ENCODE measurements at places on chromosomes 12 and 14. TPM values are rescaled to one million over a fixed set of nuclear protein-coding genes. Genes with fewer than 3 reads are reported as not detected.

DNA sequence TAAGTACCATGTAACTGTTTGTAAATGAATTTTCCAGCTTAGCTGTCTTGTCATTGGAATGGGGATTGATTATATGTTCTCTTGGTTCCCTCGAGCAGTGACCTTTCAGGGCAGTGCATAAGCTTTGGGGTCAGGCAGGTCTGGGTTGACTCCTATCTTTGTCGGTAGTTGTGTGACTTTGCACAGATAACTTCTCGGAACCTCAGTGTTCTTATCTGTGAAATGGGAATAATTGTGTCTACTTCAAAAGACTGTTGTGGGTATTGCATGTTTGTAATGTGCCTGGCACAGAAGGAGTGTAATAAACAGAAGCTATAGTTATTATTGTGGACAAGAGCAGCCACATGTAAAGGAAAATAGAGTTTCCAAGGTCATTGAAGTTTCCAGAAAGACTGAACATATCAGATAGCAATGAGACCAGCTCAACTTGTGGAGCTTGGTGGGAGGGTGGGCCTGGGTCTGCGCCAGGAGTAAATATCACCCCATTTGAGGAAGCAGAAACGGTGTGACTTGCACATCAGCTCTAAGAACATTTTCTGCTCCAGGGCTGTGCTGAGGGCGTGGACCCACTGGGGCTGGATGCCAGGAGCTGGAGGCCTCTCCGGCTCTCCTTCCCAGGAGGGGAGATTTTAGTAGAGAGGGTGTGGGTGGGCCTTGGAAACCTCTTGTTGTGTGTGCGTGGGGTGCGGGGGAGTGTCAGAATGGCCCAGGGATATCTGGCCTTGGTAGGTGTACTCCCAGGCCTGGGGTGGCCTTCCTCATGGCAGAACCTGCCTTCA, 19.7 kb downstream of the FOS start:
- no peak for DNase-seq

The TSHR gene
- 0.17 TPM for total RNA-seq

The GALNT6 gene
- 5.8 TPM for total RNA-seq

The CPNE6 gene
- 0.26 TPM for total RNA-seq

- DNase-seq: no peak
These were observed 85.5 kb downstream of the TESC start for GRCh38 chr12:117013726-117014125.

DNA sequence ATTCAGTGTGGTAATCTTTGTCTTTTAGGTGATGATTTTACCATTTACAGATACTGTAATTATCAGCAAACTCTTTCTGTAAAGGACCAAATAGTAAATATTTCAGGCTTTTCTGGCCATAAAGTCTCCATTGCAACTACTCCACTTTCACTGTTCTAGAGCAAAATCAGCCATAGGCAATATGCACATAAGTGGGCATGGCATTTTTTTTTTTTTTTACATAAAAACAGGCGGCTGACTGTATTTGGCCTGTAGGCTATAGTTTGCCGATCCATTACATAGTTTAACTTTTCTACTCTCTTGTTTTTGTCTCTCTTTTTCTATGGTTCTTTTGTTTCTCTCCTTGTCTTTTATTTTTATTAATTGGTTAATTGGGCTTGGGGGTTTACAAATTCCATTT, 39.4 kb downstream of the RPH3A start:
- DNase-seq: no peak

DNA sequence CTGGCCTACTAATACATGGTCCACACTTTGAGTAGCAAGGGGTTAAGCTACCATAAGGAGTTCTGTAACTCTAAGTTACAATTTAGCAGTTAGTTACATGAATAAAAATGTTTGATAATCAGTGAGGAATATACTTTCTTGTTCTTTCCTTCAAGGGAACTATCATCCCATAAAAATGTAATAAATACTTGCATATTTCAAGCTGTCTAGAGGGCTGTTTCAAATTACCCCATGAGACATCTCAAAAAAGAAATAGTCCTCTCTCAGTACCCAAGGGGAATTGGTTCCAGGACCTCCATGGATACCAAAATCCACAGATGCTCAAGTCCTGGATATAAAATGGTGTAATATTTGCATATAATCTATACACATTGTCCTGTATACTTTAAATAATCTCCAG, 48.7 kb upstream of the GNG2 start:
- DNase-seq: no peak

The CELA1 gene
- not detected for total RNA-seq

- peak; percentile 91 for DNase-seq
These were observed 1044.8 kb downstream of the BCL11B start for GRCh38 chr14:98227000-98227726.

DNA sequence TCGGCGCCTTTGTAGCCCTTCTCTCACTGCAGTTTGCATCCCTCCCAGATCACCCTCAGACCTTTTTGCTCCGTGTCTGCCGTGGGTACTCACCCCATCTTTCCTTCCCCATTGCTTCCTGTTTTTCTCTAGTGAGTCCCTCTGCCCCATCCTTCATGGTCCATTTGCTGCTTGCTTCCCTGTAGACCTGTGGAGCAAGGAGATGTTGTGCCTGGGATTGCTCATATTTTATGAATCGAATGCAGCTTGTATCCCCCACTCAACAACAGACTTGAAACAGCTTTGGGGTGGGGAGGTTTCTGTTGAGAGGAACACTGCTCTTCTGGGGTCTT, 661 bp downstream of the DENR start:
- no peak for DNase-seq

DNA sequence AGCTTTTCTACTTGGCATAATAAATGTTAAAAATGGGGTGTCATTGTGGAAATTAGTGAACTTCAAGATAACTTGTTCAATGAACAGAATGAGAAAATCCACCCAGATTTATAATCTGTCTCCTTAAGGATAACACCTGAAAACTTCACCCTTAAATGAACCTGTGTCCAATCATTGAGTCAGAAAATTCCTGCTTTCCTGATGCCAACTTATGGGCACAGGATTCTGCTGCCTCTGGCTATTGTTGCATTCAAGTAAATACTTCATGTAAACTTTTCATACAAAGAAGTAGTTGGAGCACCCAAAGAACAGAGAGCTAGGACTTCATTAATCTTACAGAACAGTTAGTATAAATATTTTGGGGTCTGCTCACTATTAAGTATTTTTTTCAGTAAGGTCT, 98.9 kb upstream of the PLEKHA5 start:
- DNase-seq: no peak

DNA sequence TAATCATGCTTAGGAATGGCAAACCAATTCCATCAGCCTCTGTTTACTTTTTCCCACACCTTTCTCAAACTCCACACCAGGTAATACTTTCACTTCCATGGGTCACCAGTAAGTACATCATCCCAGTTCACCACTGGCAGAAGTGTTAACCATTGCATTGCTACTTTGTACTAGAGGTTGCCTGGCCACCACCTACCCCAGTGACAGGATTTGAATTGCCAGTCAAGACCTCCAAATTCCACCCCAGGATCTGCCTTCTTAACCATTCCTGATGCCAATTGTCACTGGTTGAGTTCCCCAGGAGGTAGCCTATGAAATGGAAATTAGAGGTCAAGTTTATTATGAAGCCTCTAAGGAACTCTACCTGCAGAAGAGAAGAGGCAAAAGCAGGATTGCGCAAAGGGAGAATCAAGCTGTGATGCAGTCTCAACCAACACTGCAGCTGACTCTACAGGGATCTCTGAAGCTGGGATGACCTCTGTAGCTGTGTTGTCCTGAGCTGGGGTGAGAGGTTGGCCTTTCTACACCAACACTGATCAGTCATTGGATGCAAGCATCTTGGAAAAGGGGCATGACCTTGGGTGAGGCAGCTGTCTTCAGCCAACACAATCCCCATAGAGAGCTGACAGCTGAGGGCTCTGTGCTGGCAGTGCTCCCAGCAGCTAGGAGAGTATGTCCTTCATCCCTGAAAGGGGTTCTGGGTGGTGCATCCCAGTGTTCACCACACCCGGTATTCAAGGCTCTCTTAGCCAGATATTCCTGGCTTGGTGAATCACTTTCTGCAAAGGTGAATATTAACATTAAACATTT, 37.0 kb upstream of the HMGA2 start:
- DNase-seq: peak; percentile 53

GRCh38 chr14:85539510-85539909, 9.6 kb downstream of the FLRT2 start:
- no peak for DNase-seq

DNA sequence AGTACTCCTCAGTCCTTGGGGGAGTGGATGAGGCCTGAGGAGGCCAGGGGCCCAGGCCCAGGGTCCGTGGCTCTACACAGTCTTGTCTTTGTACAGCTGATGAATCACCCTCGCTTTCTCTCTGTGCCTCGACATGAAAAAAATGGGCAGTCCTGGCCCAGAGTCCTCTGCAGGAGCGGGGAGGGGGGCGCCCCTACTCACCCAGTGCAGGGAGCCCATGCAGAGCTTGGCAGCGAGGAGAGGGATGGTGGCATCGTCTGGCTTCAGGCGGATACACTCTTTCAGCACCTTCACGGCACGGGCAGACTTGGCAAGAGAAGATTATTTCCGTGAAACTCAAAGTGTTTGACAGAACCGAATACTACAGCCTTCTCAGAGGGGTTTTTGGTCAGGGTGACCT, 159.3 kb downstream of the TTC7B start:
- DNase-seq: no peak

The ACOT6 gene
- not detected for total RNA-seq

GRCh38 chr12:123013185-123014095, 33.0 kb downstream of the ARL6IP4 start:
- no peak for DNase-seq

DNA sequence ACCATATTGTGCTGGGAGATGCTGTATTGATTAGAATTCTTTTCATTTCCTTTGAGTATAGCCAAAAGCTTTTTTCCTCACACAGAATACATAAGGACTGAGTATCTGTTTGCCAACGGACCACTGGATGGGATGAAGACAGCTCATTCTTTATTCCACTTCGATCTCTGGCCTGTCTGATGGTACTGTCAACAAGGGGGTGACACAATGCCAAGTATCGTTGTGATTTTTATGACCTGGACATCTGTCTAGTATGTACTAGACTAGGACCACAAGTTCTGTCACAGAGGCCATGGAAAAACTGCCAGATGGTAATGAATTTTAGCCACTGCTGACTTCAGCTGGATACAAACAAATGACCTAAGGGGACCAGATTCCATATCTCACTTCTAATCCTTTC, 502.7 kb downstream of the SOX5 start:
- no peak for DNase-seq

DNA sequence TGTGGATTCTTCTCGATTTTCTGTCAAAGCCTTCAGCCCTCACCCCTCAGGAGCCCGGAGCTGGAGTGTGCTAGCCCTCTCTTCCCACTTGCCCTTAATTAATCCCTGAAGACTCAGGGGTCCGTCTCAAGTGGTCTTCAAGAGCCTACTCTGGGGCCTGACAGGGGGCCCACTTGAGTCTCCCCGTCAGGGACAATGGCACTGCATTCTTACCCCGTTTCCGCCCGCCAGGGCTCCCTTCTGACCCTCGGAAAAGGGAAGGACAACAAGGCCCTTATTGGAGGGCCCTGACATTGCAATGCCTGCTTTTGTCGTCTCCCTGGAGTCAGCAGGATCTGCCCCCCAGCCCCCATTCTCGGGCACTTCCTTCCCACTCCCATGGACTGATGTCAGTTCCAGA, 34.4 kb downstream of the TBX3 start:
- no peak for DNase-seq

- DNase-seq: no peak
These were observed 592 bp upstream of the USP15 start for GRCh38 chr12:62259631-62259992.
